Natural killer cell (primary cell): ENCODE measurements at places on chromosomes 6 and 20.

DNA sequence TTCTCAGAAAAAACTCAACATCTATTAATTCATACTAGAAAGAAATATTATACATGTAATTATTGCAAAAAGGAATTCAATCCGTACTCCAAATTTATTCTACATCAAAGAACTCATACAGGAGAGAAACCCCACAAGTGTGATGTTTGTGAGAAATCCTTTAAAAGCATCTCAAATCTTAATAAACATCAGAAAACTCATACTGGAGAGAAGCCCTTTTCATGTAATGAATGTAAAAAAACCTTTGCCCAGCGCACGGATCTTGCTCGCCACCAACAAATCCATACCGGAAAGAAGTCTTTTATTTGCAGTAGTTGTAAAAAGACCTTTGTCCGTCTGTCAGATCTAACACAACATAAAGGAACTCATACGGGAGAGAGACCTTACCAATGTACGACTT lies 22.0 kb downstream of the ZNF334 start:
- DNase-seq = no peak

DNA sequence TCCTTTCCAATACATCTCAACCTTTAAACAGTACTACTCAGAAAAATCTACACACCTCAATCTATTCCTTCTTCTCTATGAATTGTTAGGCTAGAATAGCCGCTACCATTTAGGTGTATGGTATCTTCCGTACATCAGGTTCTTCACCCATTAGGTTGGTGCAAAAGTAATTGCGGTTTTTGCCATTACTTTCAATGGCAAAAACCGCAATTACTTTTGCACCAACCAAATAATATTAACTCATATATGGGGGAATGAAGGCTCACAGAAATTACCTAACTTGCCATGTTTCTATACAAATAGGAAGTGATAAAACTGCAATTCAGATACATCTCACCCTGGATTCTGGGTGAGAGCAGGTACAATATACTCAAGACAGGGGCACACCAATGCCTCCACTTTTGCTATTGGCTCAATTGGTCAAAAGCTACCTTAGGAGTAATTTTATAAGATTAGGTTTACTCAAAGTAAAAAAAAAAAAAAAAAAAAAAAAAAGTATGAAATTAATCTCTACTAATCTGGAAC lies 37.7 kb upstream of the ARHGAP18 start:
- peak; percentile 12 for DNase-seq

DNA sequence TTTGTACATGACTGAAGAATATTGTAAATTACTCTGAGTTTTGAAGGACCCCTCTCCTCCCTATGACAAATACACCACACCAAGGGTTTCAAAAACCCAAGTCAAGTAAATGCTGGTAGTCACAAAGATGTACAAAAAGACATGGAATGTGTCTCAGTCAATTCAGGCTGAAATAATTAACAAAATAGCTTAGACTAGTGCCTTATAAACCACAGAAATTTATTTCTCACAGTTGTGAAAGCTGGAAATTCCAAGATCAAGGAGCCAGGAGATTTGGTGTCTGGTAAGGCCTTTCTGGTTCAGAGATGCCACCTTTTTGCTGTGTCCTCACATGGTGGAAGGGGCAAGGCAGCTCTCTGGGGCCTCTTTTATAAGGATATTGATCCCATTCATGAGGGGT lies 202.3 kb upstream of the RIN2 start:
- DNase-seq = no peak

GRCh38 chr6:45647341-45648261 lies 269.9 kb upstream of the SUPT3H start:
- DNase-seq = no peak

GRCh38 chr6:17591287-17591686 lies 8.8 kb upstream of the FAM8A1 start:
- DNase-seq = no peak

DNA sequence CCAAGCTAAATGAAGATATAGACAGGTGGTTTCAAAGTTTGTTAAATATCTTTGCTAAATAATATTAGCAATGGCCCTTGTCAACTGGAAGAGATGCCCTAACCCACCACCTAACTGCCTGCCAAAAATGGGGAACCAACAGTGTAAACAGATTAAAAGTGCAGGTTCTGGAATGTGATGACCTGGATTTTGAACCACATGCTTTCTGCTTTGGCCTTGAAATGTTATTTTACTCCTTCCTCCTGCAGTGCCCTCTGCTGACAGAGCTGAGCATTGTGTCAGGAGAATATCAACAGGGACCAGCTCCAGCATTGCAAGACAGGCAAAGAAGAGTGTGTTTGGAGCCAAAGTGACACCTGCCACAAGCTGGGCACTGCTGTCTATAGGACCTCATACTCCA lies 226.6 kb downstream of the MYLK4 start:
- DNase-seq = no peak

DNA sequence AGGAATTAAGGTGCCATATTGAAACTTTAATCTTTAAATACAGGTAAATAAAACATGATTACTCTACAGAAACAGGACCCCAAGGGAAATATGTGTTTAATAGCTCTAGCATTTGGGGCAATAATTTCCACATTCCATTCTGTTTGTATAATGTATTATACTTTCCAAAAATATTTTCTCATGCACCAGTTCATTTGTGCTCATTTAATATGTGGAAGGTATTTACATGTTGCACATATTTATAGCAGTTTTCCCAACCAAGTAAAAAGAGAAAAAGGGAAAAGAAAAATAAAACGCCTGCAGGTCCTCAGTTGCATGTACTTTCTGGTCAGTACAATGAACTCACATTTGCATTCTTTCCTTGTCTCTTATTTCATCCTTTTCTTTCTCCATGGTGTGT lies 129.5 kb upstream of the SULF2 start:
- DNase-seq = no peak

GRCh38 chr6:121285041-121285440 lies 49.2 kb downstream of the TBC1D32 start:
- no peak for DNase-seq

DNA sequence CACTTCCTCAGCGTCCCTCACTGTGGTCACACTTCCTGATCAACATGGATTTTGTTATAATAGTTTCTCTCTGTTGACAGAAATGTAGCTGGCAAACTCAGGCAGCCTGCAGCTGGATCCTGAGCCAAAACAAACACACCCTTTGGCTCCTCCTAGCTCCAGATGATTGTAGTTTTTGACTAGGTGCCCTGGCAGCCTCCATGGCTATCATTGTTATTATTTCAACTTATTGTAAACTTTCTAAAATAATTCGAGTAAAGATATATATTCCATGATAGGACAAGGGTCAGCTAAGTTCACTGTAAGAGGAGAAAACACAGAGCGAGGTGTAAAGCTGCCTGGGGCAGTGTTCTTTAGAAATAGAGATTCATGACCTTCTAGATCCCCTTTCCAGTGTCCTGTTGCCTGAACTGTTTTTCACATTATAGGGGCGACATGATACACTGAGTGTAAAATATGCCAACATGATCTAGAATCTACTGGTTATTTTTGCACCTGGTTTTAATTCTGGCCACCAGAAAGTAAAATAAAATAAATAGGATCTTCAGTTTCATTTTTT lies 98.2 kb upstream of the HDGFL1 start:
- DNase-seq = no peak
